NCI-H1092 (cell line): ENCODE measurements at places on chromosomes 16 and 17.

DNA sequence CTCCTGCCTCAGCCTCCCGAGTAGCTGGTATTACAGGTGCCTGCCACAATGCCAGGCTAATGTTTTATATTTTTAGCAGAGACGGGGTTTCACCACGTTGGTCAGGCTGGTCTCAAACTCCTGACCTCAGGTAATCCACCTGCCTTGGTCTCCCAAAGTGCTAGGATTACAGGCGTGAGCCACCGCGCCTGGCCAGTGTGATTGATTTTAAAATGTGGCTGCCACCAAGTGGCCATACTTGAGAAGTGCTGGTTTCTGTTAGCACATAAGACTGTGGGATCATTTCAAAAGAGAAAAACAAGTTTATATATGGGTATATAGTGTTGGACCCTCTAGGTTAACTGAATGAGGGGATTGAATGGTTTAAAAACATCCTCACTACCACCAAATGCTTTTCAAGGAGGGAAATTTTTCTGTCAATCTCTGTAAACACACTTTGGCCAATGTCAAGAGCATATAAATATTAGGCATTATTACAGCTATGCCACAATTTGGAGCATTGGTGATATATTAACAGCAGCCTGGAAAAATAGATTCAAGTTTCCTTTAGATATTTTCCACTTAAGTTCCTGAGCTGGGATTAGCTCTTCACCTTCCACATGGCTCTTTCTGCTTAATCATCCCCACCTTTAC lies 13.5 kb upstream of the DHRS13 start:
- peak; percentile 1 for DNase-seq

DNA sequence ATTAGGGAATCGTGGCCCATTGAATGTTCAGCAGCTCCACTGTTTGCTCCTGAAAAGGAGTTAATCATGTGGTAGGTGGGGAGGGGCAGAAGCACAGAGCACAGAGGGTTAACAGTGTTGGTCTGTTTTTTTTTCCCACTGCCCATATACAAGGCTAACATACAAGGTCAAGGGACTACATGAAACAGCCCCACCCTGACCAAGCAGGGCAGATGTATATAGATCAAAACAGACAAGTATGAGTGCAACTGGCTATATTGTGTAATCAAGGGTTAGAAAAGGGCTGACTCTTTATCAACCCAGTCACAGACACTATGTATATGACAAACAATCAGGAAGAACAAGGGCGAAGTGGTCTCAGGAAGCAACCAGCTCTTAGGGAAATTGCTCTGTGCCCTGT lies 186.6 kb upstream of the CDH11 start:
- DNase-seq: no peak

- no peak for DNase-seq
Measured at GRCh38 chr17:3015890-3016289, 47.5 kb downstream of the OR1D5 start.

DNA sequence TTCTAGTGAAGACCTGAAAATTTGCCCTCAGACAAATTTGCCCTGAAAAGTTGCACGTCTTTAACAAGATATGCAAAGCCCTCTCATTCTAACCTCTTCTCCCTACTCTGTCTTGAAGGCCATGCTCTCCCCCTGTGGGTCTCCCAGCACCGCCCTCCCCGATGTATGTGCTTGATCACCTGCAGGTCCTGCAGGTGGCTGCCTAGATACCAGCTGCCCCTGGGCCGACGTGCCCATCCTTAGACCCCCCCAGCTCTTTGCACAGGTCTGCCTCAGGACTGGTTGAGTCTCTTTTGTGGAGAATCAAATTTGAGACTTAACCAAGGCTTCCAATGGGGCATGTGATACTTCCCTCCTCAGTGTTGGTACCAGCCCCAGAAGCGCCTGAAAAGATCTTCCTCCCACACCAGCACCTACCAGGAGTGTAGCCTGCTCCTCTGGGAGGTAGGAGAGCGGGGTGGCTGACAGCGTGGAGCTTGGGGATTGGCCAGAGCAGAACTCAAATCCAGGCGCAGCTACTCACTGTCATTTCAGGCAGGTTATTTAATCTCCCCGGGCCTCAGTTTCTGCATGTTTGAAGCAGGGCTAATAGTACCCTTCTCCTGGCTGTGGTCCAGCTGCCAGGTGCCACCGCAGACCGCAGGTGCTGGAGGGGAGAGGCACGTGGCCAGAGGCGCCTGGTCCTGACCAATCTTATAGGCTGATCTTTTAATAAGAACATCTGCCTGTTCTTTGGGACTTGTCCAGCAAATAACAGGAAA lies 4.5 kb upstream of the MRPL38 start:
- peak; percentile 78 for DNase-seq

DNA sequence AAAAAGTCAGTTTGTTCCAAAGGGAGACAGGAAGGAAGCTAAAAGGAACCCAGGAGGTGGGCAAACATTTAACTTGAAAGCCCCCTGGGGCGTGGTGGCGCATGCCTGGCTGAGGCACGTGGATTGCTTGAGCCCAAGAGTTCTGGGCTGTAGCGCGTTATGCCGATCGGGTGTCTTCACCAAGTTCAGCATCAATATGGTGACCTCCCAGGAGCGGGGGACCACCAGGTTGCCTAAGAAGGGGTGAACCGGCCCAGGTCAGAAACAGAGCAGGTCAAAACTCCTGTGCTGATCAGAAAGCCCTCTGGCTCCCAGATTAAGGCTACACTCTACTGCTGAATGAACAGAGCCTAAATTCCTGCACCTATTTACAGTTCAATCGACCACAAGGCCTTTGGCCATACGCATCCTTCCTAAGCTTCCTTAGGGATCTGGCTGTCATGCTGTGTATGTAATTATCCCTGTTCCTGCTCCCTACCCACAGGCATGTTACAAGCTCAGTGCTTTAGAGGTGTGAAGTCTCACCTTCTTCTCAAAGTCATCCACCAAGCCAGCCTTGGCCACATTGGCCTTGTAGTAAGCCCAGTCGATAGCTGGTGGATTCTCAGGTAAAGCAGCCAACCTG lies 5.0 kb downstream of the ATP5PD start:
- DNase-seq: no peak

- no peak for DNase-seq
Measured at GRCh38 chr16:20928774-20929411, 28.3 kb downstream of the LYRM1 start.

GRCh38 chr17:72937707-72938106 lies 154.8 kb downstream of the SLC39A11 start:
- no peak for DNase-seq

GRCh38 chr17:30388321-30389179 lies 9.8 kb downstream of the CPD start:
- no peak for DNase-seq

GRCh38 chr17:27545562-27546229 lies 85.3 kb upstream of the LGALS9 start:
- peak; percentile 39 for DNase-seq

GRCh38 chr16:23080329-23080728 lies 68.9 kb downstream of the USP31 start:
- DNase-seq: no peak

GRCh38 chr17:12722282-12722681 lies 56.6 kb downstream of the MYOCD start:
- no peak for DNase-seq

DNA sequence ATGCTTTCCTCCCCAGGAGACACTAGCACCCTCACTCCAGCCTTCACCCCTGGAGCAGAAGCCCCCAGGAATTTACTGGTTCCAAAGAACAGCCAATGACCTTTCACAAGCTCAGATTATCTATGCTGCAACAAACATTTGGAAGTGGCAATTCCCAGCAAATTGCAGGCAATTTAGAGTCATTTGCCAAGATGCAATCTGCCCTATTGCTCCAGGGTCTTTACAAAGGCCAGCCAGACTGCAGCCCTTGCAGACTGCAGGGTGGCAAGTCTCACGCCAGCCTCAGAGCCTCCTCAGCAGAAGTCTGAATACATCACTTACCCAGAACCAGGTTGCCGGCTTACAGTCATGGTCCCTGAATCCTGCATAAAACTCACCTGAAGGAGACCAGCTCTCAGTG lies 21.8 kb downstream of the AXIN1 start:
- no peak for DNase-seq

- no peak for DNase-seq
Measured at GRCh38 chr17:72926171-72926570, 166.3 kb downstream of the SLC39A11 start.

- no peak for DNase-seq
Measured at GRCh38 chr17:77838748-77839697, 119.5 kb upstream of the TNRC6C start.

DNA sequence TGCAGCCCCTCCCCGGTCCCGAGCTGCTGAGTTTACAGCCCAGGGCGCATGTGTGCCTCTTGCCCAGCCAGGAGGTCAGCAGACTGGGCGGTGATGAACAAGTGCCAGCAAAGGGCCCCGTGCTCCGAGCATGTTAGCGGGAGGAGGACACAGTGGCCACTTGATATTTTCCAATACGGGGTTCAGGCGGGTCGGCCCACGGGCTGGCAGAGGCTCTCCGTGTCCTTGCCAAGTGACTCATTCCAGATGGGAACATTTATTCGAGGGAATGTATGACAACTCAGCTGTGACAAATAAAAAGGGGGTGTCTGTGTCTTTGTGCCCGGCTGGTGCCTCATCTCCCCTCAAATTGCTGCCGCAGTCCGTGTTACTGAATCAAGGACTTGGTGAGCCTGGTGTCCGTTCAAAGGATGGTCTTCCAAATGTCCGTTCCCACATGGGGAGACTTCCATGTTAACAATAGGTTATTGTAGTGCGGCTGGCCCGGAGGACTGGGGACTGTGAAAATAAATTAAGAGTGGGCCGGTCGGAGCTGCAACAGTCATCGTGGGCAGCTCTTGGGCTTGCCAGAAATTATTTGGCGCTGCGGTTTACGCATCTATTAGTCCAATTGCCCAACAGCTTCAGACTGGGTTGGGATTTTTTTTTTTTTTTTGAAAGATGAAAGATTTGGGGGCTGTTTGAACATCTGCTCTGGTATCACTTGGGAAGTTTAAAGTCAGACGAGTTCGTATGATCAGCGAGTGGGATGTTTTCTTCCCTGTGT lies 174.0 kb upstream of the CIBAR2 start:
- no peak for DNase-seq

- DNase-seq: no peak
Measured at GRCh38 chr16:67703626-67704025, 15.5 kb downstream of the GFOD2 start.
